Suppressor macrophage (primary cell): ENCODE measurements at places on chromosomes 12 and 14.
A peak's percentile ranks its signal among the peaks of the same experiment; 100 is the strongest.

GRCh38 chr14:20797164-20797563 lies 5.5 kb downstream of the RNASE1 start:
- no peak for DNase-seq

GRCh38 chr12:58916921-58917511 lies 3.3 kb downstream of the LRIG3 start:
- no peak for DNase-seq

GRCh38 chr12:107657133-107657532 lies 28.5 kb upstream of the PWP1 start:
- DNase-seq, result no peak

- DNase-seq, result peak; percentile 27
These were observed 168.1 kb upstream of the NOVA1 start for GRCh38 chr14:26765768-26766520.

GRCh38 chr12:102957339-102958050 lies at the start of gene ASCL1:
Gene ASCL1, plus strand, starts transcription at chr12:102957674. Its CDS starts 571 bp downstream, at chr12:102958245.
- peak; percentile 43 for DNase-seq

- DNase-seq, result no peak
These were observed 124.6 kb upstream of the PMCH start for GRCh38 chr12:102322254-102322653.

DNA sequence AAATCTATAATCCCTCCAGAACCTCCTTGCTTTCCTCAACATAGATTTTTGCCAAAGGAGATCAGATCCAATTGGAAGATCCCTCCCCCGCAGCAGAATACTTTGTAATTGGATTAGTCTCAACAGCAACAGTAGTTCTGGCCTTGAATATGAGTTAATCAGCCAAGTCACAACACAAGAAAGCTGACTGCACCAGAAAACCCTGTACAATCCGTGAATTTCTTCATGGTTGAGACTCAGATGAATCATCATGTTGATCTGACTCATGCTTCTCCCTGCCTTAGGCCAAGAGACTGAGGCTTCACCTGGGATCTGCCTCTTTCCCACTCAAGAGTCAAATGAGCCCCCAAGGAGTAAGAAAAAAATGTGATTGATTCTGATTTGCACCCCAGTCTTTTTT lies 3.0 kb upstream of the METTL17 start:
- DNase-seq, result peak; percentile 86

- DNase-seq, result no peak
These were observed at the start of gene NKX2-8 for GRCh38 chr14:36582011-36582873. Gene NKX2-8, minus strand, starts transcription at chr14:36582614. Its CDS starts 225 bp downstream, at chr14:36582389.

DNA sequence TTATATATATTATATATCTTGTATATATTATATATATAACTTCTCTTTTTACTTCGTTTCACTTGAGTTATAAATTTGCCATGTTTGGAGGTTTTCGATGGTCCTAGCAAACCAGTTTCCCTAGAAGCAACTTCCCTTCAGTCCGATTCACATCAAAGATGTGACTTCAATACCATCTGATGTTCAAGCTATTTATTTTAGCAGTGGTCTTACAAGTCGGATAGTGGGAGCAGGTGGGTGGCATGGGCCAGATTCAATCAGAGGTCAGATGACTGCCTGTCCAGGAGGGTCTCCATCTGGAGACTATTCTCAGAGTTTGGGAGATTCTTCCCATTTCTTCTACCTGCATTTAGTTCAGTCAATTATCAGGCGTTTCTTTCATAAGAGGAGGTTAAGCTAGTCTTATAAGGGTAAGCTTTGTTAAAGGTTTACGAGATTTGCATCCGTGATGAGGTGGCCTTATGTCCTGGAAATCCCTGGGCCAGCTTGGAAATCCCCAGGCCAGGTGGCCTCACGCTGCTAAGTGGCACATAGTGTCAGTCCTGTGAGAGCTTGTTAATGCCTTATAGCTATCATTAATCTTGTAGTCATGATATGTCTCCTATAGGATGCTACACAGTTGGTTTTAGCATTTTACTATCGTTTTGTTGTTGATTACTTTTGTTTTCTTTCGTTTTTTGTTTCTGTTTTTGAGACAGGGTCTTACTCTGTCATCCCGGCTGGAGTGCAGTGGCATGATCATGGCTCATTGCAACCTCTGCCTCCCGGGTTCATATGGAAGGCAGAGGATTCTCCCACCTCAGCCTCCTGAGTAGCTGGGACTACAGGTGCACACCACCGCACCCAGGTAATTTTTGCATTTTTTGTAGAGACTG lies 145.8 kb downstream of the BICD1 start:
- no peak for DNase-seq

DNA sequence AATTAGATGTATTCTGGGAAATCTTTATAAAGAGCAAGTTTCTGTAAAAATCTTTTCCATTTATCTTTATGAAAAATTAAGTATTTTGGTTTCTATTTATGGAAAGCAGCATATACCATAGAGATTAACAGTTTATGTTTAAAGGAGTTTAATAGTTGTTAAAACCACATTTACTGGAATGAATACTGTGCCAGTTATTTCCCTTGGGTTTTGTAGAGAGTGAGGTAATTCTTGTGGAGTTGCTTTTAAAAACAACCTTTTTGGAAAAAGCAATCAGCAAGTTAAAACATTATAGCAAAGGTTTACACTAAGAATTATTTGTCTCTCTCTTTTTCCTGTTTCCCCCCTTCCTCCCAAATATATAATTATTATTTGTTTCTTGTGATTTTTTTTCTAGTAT lies 34.9 kb downstream of the AEBP2 start:
- no peak for DNase-seq

- no peak for DNase-seq
These were observed 183.4 kb upstream of the GZMB start for GRCh38 chr14:24817212-24818057.

GRCh38 chr12:127277882-127278281 lies 989.1 kb upstream of the TMEM132C start:
- no peak for DNase-seq

- DNase-seq, result no peak
These were observed 150.4 kb downstream of the ZNF664 start for GRCh38 chr12:124123296-124124000.

DNA sequence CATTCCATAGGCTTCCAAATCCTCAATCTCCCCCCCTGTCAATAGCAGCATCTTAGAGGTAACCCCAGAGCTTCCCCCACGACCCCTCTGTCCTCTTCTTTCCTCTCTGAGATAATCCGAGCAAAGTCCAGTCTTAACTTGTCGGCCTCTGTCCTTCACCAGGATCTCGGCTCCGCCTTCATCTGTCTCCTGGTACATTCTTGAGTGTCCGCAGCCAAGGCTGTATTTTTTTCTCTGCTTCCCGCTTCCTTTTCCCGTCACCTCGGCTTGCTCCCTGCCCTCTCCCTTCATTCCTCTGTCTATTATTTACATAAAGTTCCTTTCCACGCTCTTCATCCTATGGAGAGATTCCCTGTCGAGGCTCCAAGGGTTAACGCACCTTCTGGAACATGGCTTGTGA lies 153.9 kb upstream of the GSC start:
- no peak for DNase-seq

GRCh38 chr14:45811155-45811554 lies 558.2 kb upstream of the MIS18BP1 start:
- DNase-seq, result no peak
